ENCODE measurements at places on chromosomes 16 and 17.

GRCh38 chr17:82358465-82359350 is at the start of gene TEX19:
TEX19 (plus strand) TSS chr17:82359247; CDS start chr17:82362151, 2,904 bp downstream.
- no peak for DNase-seq

- DNase-seq = no peak
Measured at GRCh38 chr17:30091121-30091670, 25.4 kb upstream of the NSRP1 start.

DNA sequence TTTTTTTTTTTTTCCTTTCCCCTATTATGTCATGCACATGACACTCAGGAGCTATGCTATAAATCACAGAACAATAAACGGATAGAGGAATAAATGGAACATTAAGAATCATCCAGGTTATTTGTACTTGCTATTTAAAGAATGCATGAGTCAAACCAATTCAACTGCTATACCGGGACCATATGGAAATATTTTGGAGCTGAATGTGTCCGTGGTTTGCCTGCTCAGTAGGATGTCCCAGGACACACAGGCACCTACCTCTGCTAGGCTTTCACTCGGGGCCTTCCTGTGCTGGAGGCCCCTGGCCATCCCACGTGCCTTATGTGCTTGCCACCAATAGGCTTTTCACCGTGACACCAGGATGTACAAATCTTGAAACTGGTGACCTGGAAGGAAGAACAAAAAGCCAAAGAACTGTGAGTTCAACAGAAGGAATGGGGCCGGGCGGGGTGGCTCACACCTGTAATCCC is 15.3 kb upstream of the SEC14L1 start:
- no peak for DNase-seq

DNA sequence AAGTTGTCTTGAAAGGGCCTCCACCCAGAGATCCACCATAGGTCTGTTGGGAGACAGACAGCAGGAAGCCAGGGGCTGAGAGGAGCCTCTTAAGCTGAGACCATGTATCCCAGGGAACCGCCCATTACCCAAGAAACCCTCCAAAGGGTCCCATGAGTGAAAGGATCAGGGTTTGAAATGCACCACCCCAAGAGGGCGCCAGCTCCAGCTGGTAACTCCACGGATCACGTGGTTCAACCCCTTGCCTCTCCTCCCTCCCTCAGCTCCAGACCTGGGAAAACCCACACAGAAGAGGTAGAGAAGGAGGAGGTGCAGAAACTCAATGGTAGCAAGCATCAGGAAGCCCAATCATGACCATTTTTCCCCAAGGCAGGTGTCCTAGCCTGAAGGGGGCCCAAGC is 148.7 kb downstream of the AIPL1 start:
- no peak for DNase-seq

Measured in activated T-cell treated with anti-CD3 and anti-CD28 coated beads, Interleukin-2, amount 50 U/mL, for 4 hours (primary cell).